Uterus (tissue), 4 donors: ENCODE measurements at places on chromosomes 3 and 15. TPM values are rescaled to one million over a fixed set of nuclear protein-coding genes. Genes with fewer than 3 reads are reported as not detected.

Gene VGLL3
- total RNA-seq = 27.1 TPM

Gene CHRD
- total RNA-seq = 57.1 TPM

DNA sequence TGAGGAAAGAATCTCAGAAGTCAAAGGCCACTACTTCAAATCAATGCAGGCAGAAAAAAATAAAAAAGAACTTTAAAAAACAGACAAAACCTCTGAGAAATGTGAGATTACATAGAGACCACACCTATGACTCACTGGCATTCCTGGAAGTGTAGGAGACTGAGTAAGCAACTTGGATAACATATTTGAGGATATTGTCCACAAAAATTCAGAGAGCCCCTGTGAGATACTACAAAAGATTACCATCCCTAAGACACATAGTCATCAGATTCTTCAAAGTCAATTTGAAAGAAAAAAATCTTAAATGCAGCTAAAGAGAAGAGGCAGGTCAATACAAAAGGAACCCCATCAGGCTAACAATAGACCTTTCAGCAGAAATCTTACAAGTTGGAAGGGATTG, 887.3 kb downstream of the NTRK3 start:
- H3K4me3 ChIP-seq = no peak overlapping the region
- H3K27ac ChIP-seq = no peak overlapping the region
- H3K36me3 ChIP-seq = no peaks in the 10 kb centered on the region
- DNase-seq = no peak
- H3K4me1 ChIP-seq = no peaks in the 10 kb centered on the region

GRCh38 chr15:48672206-48672605, 26.7 kb upstream of the FBN1 start:
- no peak for DNase-seq
- H3K27ac ChIP-seq = no peak overlapping the region
- H3K36me3 ChIP-seq = no peaks in the 10 kb centered on the region
- H3K4me3 ChIP-seq = no peak overlapping the region

GRCh38 chr15:29711531-29711930, 110.7 kb downstream of the TJP1 start:
- no peak for DNase-seq
- H3K36me3 ChIP-seq = no peaks in the 10 kb centered on the region
- H3K27me3 ChIP-seq = no peaks in the 10 kb centered on the region
- no peak overlapping the region for H3K4me3 ChIP-seq

DNA sequence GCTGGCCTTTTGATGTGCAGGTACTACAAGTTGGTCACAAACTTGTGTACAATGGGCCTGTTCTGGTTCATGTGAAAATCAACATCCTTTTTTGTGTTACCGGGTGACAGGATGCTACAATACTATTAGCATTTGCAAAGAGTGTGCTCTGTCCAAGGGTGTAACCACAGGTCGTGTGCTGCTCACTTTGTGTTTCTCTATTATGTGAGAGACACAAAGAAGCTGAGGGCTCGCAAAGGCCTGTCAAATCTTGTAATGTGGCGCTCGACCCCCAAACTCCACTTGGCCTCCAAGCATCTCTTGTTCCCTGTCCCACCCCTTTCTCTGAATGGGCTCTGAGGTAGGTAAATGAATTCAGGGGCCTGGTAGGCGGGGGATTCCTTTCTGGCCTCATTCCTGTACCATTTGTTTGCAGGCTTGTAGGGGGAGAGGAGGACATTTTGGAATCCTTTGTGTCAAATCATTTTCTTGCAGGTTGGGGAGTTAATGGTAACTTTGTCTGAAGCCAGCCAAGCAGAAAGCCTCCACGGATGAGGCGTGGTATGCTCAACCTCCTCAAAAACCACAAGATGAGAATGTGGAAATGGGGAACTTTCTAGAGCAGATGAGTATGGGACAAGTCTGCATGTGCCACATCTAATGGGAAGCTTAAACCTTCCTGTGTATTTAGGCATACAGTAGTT, 109.1 kb downstream of the OPA1 start:
- no peaks in the 10 kb centered on the region for H3K4me1 ChIP-seq
- H3K36me3 ChIP-seq = no peaks in the 10 kb centered on the region
- DNase-seq = no peak
- no peaks in the 10 kb centered on the region for H3K27me3 ChIP-seq
- H3K4me3 ChIP-seq = no peak overlapping the region
- no peak overlapping the region for H3K27ac ChIP-seq

DNA sequence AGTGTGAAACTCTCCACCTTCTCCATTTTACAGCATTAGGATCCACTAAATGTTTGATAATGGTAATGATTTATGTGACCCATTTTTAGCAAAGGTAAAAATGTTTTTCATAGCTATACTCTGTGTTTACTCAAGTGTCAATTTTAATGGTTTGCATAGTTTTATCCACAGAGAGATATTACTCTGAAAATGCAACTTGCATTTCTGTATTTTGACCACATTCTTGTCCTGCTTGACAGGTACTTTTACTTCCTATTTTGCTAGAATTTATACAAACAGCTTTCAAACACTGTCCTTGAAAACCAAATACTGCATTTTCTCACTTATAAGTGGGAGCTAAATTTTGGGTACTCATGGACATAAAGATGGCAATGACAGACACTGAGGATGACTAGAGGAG, 62.9 kb downstream of the SERPINI1 start:
- H3K27me3 ChIP-seq = no peaks in the 10 kb centered on the region
- H3K36me3 ChIP-seq = no peaks in the 10 kb centered on the region
- H3K4me3 ChIP-seq = no peak overlapping the region
- no peak for DNase-seq

DNA sequence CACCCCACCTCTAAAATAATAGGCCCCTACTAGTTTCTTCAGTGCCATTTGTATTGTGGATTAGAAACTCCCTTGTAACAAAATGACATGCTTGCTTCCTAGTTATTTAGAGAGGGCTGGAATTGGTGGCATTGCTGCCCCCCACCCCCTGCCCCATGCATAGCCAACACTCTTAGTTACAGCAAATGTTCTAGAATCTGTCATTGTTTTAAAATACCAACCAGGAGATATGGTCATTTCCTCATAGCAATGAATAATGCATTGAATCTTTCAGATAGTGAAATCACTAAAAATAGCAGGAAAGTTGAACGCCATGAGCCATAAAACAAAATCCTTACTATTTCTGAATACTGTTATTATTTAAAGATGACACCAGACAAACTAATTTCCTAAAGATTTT, 292.5 kb downstream of the ARPP21 start:
- no peaks in the 10 kb centered on the region for H3K4me1 ChIP-seq
- H3K27me3 ChIP-seq = no peaks in the 10 kb centered on the region
- no peaks in the 10 kb centered on the region for H3K36me3 ChIP-seq
- H3K27ac ChIP-seq = no peak overlapping the region

- H3K4me3 ChIP-seq = no peak overlapping the region
- no peaks in the 10 kb centered on the region for H3K4me1 ChIP-seq
- H3K27ac ChIP-seq = no peak overlapping the region
- no peaks in the 10 kb centered on the region for H3K27me3 ChIP-seq
Observed at GRCh38 chr15:38050529-38051448, 116.3 kb downstream of the TMCO5A start.

DNA sequence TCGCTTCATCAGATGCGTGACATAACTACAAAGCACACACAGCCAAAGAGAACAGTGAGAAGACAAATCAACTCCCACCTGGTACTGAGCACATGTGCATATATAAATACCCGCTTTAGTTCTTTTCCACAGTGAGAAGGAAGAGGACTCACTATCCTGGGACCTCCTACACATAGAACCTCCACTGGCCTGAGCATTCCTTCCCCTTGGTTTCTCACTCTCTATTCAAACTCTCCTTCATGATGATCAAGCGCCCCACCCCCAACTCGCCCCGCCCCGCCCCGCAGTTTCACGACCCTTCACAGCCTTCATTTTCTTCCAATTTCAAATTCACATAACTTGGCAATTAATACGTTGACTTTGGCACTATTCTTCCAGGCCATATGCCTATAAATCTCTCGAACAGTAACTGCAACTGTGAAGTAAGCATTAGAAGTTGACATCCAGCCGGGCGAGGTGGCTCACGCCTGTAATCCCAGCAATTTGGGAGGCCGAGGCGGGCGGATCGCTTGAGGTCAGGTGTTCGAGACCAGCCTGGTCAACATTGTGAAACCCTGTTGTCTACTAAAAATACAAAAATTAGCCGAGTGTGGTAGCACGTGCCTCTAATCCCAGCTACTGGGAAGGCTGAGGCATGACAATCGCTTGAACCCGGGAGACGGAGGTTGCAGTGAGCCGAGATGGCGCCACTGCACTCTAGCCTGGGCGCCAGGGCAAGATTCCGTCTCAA, 1.1 kb downstream of the RPS17 start:
- H3K27ac ChIP-seq = peak overlapping the region; percentile 94
- H3K36me3 ChIP-seq = no peaks in the 10 kb centered on the region
- DNase-seq = no peak
- no peaks in the 10 kb centered on the region for H3K27me3 ChIP-seq
- H3K4me3 ChIP-seq = peak overlapping the region; percentile 79

DNA sequence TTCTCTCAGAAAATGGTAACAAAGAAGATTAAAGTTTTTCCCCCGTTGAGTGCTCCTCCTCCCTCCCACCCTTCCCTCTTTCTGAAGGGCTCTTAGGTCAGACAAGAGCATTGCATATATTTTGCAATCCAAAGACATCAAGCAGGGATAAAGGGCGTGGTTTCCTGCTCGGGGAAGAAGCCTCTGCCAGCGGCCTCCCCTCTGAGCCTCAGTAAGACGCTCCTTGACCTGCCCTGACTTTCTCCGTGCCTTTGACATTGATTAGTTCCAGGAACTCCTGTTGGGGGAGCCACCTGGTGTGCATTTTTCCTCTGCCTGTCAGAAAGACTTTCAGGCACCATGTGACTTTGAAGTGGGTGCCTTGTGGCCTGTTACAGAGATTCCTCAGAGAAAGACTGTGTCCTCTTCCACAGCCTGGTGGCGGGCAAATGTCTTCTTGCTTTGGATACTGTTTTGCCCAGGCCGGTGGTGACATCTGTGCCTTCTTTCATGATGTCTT, 87.2 kb upstream of the TBL1XR1 start:
- H3K27ac ChIP-seq = no peak overlapping the region
- no peak overlapping the region for H3K4me3 ChIP-seq
- no peaks in the 10 kb centered on the region for H3K36me3 ChIP-seq
- no peaks in the 10 kb centered on the region for H3K27me3 ChIP-seq
- DNase-seq = peak; percentile 55

Gene C2CD4A
- 0.21 TPM for total RNA-seq

DNA sequence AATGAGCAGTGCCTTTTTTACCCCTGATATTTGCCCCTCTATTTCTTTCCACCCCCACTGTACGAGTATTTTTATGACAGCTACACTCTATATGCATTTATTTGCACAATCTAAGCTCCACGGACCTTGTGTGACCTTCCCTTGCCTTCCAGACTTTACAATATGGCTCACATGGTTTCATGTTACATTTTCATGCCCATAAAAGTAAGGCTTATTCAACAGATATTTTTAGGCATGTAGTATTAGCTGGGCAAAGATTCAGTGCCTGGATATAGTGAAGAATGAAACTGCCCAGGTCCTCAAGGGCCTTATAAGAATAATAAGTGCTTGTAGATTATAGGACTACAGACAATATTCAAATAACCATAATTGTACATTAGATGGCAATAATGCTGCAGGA, 481.9 kb upstream of the CNTN4 start:
- no peaks in the 10 kb centered on the region for H3K4me1 ChIP-seq
- H3K27ac ChIP-seq = no peak overlapping the region
- no peak for DNase-seq
- no peaks in the 10 kb centered on the region for H3K27me3 ChIP-seq
- H3K36me3 ChIP-seq = no peaks in the 10 kb centered on the region

- no peaks in the 10 kb centered on the region for H3K27me3 ChIP-seq
- no peak for DNase-seq
- peak overlapping the region; percentile 95 for H3K27ac ChIP-seq
- H3K36me3 ChIP-seq = no peaks in the 10 kb centered on the region
- H3K4me3 ChIP-seq = no peak overlapping the region
Observed at GRCh38 chr3:188053036-188053340, 101.0 kb upstream of the LPP start.

Gene GHSR
- total RNA-seq = not detected

DNA sequence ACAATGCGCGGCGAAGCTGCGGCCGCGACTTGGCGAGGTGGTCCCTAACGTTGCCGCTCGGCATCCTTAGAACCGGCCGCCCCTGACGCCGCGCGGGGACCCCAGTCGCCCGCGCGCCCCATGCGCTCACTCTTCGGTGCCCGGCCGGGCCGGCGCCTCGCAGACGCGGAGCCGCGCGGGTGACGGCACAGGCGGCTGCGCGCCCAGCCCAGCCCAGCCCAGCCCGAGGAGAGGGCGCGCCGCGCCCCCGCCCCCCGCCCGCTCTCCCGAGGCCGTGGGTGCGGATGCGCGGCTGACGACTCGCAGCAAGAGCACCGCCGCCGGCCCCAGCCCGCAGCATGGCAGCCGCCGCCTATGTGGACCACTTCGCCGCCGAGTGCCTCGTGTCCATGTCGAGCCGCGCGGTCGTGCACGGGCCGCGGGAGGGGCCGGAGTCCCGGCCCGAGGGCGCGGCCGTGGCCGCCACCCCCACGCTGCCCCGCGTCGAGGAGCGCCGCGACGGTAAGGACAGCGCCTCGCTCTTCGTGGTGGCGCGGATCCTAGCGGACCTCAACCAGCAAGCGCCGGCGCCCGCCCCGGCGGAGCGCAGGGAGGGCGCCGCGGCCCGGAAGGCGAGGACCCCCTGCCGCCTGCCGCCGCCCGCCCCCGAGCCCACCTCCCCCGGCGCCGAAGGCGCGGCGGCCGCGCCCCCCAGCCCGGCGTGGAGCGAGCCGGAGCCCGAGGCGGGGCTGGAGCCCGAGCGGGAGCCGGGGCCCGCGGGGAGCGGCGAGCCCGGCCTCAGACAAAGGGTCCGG, 437 bp downstream of the KLF13 start:
- no peaks in the 10 kb centered on the region for H3K27me3 ChIP-seq
- H3K27ac ChIP-seq = peak overlapping the region; percentile 99
- DNase-seq = no peak
- H3K36me3 ChIP-seq = no peaks in the 10 kb centered on the region

Gene CYP1A1
- 6.2 TPM for total RNA-seq

DNA sequence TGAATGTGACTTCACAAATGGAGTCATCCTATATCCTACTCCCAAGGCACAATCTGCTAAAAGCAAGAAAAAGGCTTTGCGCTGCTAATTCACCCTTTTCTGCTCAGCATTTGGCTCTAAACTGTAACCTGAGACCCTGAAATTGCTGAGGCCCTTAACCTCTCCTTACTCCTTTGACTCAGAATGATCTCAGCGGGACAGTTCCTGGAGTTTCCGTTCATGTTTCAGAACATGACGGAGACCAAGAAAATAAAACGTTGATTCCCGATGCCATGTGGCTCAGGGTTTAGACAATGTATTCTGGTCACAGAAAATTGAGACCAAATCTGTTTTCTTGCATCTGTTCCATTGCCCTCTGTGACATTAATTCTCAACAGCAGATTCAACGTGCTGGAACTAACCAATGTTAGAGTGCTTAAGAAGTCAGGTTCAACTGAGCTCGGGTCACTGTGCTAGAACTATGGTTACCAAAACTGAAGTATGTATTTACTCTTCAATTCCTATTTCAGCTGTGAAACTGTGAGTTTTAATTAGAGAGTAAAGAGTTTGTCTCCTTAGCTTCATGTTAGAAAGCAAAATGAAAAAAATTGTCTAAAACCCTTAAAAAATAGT, 45.4 kb upstream of the TMC3 start:
- no peak overlapping the region for H3K4me3 ChIP-seq
- no peaks in the 10 kb centered on the region for H3K36me3 ChIP-seq
- H3K27ac ChIP-seq = no peak overlapping the region
- no peaks in the 10 kb centered on the region for H3K27me3 ChIP-seq
- no peaks in the 10 kb centered on the region for H3K4me1 ChIP-seq
